ENCODE measurements at places on chromosomes 6 and 20.

- DNase-seq: no peak
These were observed 665.6 kb downstream of the PTPRT start for GRCh38 chr20:42524058-42524457.

DNA sequence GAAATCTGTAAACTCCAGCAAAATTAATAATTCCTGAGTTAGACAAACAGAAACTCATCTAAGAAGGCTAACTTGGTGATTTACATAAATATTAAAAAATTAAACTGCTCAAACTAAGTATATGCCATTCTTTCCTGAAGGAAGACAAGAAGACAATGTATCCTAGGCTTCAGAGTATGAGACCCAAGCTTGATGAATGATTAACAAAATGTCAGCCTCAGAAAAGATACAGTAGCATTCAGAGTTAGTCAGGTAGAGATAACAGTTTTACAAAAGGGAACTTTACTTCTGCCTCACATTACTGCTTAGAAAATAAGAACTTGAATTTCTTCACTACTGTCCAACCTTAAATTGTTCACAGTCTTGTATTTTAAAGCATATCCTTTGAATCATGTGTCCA lies 12.0 kb downstream of the CSNK2A1 start:
- DNase-seq: no peak

DNA sequence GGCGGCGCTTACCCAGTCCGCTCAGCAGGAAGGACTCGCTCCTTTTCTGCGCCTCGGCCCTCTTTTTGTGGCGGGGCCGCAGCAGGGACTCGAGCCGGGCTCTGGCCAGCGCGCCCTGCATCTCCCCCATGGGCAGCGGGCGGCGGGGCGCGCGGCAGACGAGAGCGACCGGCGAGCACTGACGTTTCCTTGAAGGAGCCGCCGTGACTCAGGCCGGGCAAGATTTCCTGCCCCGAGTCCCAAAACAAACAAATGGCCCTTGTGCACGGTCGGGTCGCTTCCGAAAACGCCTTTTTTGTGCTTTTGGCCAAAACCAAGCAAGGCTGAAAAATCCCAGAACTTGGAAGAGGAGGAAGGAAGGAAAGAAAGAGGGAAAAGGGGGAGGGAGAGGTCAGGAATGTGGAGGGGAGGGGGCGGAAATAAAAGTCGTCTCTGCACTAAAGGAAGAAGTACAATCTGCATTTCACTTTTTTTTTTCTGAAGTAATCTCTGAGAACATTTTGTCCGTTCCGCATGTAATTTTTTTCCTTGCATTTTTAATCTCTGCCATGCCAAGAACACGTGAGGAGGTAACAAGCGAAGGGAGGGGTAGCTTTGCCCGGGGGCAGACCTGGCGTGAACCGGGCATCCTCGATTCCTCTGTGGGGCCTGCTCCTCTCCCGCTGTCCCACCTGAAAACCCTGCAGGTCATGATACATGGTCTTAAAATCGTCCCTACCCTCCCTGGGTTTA lies 123.3 kb upstream of the SLC2A12 start:
- DNase-seq: no peak

GRCh38 chr20:32189123-32189410 lies 18.5 kb downstream of the PLAGL2 start:
- DNase-seq: no peak

- no peak for DNase-seq
These were observed 92.9 kb downstream of the NFATC2 start for GRCh38 chr20:51449498-51450220.

DNA sequence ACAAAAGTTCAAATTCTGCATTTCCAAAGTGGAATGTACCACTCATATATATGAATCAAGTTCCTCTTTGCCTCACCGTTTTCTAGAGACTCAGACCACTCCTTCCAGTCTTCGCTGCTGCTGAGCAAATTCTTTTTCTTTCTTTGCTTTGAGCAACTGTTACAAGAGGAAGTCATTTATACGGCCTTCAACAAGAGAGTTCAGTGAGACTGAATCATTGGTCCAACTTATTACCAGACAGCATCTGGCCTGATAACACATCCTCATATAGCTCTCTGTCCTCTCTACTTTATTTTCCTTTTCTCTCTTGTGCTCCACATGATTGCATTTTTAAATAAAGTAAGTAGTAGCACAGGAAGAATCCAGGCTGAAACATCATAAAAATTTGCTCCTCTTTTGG lies 652.7 kb downstream of the PHF3 start:
- DNase-seq: no peak

DNA sequence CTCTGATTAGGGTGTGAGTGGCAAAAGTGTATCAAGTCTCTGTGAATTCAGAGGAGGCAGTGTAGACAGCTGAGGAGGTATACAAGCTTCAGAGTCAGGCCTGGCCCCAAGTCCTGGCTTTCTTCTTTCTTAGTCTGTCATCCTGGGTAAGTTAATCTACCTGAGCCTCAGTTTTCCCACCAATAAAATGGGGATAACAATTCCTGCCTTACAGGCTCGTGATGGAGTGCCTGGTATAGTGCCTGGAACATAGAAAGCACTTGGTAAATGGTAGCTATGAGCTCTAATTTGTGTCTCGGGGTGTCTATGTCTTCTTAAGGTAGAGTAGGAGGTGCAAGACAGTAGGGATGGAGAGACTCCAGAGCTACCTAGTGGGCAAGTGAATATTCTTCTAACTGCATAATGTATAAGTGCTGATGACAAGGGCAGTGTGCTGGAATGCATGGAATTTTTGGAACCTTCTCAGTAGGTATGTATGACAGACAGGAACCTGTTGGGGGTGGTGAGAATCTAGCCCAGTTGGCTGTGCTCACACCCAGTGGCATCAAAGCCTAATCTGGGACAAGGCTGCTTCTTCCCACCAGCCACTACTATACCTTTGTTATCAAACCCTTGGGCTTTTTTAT lies 4.0 kb upstream of the SCUBE3 start:
- DNase-seq: no peak

Data from NCI-H2081 (cell line).